ENCODE measurements at places on chromosomes 6 and 20. TPM values are rescaled to one million over a fixed set of nuclear protein-coding genes. Genes with fewer than 3 reads are reported as not detected.

LGSN gene
- polyA plus RNA-seq: not detected

GRCh38 chr6:74971633-74972032 is 234.2 kb downstream of the COL12A1 start:
- DNase-seq: peak; percentile 20
- no peak overlapping the region for H3K4me3 ChIP-seq
- H3K27me3 ChIP-seq: no peaks in the 10 kb centered on the region
- H3K27ac ChIP-seq: no peak overlapping the region
- no peaks in the 10 kb centered on the region for H3K4me1 ChIP-seq
- H3K36me3 ChIP-seq: no peaks in the 10 kb centered on the region

SPTLC3 gene
- polyA plus RNA-seq: 4.0 TPM

SNPH gene
- polyA plus RNA-seq: 1.3 TPM

IER3 gene
- polyA plus RNA-seq: 102 TPM

GRCh38 chr6:34547701-34548644 is 8.2 kb downstream of the SPDEF start:
- no peak overlapping the region for H3K27ac ChIP-seq
- DNase-seq: no peak
- no peaks in the 10 kb centered on the region for H3K27me3 ChIP-seq
- no peaks in the 10 kb centered on the region for H3K4me1 ChIP-seq

PPP1R14C gene
- polyA plus RNA-seq: not detected

DNA sequence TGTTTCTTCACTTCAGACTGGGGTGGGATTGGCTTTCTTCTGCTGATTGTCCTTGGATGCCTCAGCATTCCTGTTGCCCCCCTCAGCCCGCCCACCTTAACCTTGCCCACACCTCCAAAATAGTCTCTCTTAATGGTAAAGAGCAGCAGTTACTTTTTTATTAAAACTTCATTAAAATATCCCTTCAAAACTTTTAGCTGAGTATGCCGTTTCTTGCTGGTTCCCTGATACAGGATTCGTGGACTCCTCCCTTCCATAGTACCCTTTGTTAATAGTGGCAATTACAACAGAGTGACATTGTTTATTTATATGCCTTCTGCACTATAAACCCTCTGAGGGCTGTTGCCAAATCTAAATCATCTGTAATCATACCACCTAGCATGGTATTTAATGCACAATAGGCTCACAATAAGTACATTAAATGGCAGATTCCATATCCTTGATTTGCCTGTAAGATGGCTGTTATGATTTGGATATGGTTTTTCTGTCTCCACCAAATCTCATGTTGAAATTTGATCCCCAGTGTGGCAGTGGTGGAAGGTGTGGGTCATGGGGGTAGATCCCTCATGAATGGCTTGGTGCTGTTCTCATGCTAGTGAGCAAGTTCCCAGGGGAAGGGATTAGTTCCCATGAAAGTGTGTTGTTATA is 3.5 kb upstream of the MOCS1 start:
- H3K27me3 ChIP-seq: no peaks in the 10 kb centered on the region
- no peak overlapping the region for H3K4me3 ChIP-seq
- DNase-seq: no peak
- H3K27ac ChIP-seq: no peak overlapping the region
- no peaks in the 10 kb centered on the region for H3K36me3 ChIP-seq
